ENCODE measurements at places on chromosomes 2 and 18.

DNA sequence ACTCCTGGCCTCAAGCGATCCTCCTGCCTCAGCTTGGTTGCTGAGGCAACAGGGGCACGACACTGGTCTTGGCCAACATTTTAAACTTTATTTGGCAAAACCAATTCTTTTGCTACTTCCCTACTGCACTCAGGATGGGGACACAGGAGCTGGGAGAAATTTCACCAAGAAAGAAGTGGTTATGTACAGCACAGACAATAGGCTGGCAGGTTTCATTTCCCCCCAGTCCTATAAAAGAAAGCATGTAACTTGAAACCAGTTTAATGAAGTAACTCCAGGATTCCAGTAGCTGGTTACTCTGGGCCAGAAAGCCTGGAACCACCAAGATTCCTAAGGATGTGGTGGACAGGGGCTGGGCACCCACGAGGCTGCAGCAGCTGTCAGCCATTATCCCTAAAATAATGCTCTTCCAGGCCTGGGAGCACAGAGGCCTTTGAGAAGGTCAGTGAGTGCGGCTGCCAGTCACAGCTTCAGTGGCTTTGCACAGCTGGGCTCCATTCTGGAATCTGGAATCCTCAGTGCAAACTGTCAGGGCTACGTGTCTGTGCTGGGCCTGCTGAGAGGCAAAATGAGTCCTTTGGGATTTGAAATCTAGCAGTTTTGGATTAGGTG lies 142.3 kb upstream of the ITGA6 start:
- no peak for DNase-seq

DNA sequence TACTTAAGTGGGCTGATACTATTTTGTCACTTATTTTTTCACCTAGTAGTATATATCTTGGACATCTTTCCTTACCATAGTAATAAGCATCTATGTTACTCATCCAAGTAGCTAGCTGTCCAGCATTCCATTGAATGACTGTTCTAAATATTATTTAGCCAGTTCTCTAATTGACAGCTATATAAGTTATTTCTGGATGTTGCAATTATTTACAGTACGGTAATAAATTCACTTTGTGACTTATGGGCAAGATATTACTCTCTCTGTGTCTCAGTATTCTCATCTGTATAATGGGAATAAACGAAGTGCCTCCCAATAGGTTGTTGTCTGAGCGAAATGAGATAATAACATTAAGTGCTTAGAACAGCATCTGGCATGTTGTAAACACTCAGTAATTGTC lies 46.6 kb upstream of the AGAP1 start:
- DNase-seq = no peak

DNA sequence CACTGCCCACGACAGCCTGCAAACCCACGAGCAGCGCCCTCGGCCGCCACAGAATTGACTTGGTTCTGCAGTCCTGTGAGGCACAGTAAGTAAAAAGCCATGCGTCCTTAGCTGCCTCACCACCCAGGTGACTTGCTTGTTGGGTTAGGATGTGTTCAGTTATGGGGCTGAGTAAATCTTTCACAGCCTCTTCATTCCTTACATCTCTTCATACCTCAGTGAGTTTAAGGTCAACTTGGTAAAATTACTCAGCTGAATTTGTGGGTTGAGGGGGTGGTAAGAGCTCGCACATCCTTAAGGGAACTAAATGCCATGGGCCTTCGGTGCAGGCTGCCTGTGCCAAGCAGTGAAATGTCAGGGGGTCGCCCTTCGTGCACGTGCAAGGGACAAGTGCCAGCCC lies 165.2 kb upstream of the ALKAL2 start:
- no peak for DNase-seq

- DNase-seq = no peak
Observed at GRCh38 chr18:68482815-68483214, 232.1 kb downstream of the TMX3 start.

GRCh38 chr2:235940330-235940729 lies 227.9 kb downstream of the GBX2 start:
- peak; percentile 29 for DNase-seq

DNA sequence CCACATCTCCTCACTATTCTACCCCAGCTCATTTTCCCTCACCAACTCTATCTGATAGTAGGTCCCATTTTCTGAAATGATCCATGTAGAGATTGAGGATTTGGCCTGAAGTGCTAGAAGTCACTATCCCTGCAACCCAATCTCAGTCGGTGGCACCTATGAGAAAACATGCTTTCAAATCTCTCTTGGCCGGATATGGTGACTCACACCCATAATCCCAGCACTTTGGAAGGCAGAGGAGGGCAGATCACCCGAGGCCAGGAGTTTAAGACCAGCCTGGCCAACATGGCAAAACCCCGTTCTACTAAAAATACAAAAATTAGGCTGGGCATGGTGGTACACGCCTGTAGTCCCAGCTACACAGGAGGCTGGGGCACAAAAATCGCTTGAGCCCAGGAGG lies 19.1 kb upstream of the MARCHF4 start:
- DNase-seq = no peak

- no peak for DNase-seq
Observed at GRCh38 chr18:59665057-59666006, 31.9 kb downstream of the CCBE1 start.

DNA sequence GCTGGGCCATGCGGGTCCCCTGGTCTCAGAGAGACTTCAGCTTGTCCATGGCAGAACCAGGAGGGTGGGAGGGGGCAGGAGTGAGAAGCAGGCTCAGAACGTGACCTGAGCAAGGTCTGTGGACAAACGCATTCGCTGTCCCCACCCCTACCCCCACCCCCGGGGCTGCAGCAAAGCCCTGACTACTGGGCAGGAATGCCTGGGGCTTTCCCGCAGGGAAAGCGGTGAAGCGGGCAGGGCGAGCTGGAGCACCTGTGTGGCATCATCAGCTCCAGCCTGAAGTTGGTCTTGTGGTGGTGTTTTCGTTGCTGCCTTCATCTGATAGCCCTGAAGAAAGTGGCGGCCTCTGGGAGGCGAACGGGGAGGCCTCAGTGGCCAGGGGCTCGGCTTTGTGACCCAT lies 26.1 kb upstream of the ALKAL2 start:
- DNase-seq = no peak

- DNase-seq = no peak
Observed at GRCh38 chr2:10273215-10274175, 29.2 kb upstream of the HPCAL1 start.

- DNase-seq = no peak
Observed at GRCh38 chr18:21164548-21165095, 53.0 kb upstream of the ROCK1 start.

DNA sequence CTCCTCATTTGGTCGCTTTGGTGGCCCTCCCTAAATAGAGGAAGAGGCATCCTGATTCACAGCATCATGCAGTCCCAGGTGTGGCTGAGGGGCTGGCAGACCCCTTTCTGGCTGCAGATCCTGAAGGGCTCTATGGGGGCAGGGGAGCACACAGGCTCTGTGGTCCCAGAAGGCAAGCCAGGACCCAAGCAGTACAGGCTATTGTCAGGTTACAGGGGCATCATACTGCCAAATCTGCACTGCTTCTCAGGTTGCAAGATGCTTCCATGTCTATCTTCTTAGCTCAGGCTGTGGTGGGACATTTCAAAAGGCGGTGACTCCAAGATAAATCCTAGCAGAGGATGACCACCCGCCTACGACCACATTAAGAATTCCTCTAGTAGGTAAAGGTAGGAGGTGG lies 54.3 kb downstream of the TTC32 start:
- no peak for DNase-seq

DNA sequence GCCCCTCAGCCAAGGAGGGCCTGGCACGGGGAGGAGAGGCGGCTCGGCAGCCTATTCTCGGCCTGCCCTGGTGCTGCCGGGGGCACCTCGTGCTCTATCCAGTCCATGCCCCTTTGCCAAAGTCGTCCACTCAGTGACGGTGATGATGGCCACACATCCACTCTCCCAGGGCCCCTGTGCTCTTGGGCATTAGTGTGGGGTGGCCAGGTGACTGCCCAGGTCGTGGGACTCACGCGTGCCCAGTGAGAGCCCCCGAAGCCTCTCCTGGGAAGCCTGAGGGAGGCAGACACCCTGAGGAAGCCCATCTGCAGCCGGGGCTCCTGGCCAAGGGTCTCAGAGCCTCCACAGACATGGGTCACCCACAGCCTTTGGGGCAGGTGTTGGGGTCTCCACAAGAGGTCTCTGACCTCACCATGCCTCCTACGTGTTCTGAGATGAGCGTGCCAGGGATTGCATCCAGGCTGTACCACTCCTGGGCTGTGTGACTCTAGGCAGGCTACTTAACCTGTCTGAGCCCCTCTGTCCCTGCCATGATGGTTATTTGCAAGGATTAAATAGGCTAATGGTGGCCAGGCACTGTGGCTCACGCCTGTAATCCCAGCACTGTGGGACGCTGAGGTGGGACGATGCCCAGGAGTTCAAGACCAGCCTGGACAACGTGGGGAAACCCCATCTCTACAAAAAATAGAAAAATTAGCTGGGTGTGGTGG lies 12.9 kb downstream of the RAMP1 start:
- no peak for DNase-seq

DNA sequence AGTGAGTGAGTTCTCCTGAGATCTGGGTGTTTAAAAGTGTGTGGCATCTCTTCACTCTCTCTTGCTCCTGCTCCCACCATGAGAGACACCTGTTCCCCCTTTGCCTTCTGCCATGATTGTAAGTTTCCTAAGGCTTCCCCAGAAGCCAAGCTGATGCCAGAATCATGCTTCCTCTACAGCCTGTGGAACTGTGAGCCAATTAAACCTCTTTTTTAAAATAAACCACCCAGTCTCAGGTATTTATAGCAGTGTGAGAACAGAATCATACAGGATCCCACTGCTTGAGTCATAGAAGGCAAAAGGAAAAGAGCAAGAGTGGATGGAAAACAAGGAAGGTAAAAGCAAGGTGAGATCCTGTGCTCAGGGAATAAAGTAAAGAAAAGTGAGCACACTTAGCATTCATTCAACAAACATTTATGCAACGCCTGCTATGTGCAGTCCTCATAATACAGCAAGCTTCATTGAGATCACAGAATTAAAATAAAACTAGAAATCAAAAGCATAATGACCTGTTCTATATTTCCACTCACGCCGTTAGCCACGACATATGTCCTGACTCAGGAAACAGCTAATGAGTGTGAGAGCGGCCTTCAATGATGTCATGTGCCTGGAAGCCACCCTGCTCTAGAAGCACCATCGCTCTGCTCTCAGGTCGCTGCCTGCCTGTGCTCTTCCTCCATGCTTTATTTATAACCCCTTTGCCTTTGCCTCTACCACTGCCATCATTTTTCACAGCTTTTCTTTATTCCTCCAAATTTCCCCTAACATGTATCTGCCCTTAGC lies 11.3 kb upstream of the COPS8 start:
- DNase-seq = no peak

DNA sequence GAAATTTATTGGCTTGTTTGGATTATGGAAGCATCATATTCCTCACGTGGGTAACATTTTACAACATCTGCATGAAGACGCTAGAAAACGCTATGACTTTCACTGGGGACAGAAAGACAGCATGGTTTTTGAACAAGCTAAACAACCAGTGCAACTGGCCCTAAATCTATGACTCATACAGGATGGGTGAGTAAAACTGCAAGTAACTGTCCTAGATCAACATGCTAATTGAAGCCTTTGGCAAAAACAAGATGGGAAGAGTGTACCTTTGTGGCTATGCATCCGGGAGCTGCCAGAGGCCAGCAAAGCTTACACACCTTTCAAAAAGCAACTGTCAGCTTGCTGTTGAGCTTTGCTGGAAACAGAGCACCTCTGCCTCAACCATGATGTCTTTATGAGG lies 1096.0 kb upstream of the DDX18 start:
- no peak for DNase-seq

GRCh38 chr2:221360312-221360711 lies 211.8 kb downstream of the EPHA4 start:
- DNase-seq = no peak

DNA sequence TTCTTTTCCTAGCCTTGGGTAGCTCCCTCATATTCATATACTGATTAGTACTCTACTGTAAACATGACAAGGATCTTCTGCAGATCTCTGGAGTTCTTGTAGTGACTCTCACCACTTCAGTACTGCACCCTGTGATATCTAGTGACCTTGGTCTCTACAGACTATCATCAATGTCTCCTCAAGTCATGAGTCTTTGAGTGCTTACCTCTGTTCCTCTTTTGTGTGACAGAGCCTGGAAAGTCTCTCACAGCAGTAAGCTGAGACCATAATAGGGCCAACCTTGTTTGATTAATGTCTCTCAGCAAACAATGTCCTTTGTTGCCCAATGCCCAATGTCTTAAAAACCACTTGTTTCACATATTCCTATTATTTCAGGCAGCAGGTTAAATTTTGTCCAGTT lies 34.2 kb upstream of the BAZ2B start:
- DNase-seq = no peak

DNA sequence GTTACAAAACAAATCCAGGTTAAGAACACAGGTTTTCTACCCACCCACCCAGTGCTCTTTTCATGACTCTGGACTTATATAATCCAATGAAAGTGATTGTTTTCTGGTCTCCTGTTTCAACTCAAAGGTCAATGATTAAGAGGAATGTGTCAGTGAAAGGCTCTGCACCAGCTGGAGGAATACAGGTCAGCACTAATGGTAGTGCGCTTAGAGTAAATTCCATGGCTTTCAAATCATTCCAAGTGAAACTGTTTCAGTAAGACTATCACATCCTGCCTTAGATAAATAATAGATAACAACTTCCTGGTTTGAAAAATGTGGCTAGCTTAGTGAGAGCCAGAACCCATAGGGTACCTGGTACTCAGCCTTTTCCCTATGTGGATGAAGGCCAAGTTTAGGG lies 47.8 kb downstream of the SLC9A4 start:
- no peak for DNase-seq

- DNase-seq = no peak
Observed at GRCh38 chr18:60024857-60025256, 125.1 kb downstream of the PMAIP1 start.

DNA sequence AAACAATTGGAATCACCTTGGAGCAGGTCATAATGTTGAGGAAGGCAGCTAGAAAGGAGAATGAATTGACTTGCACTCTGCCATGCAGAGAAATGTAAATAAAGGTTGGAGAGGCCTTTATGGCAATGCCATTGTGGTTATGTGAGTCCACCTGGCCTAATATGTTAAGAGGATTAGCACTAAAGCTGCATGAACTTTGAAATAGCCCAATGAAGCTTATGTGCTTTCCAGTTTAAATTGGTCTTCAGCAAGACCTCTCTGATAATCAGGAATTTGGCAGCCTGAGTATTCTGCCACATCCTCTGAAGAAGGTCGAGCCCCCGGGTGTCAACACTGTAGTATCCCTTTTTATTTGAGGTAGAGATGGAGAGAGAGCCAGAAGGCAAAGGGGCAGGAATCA lies 464.9 kb downstream of the CDH2 start:
- DNase-seq = no peak

- no peak for DNase-seq
Observed at GRCh38 chr18:70554854-70555445, 266.1 kb downstream of the SOCS6 start.

DNA sequence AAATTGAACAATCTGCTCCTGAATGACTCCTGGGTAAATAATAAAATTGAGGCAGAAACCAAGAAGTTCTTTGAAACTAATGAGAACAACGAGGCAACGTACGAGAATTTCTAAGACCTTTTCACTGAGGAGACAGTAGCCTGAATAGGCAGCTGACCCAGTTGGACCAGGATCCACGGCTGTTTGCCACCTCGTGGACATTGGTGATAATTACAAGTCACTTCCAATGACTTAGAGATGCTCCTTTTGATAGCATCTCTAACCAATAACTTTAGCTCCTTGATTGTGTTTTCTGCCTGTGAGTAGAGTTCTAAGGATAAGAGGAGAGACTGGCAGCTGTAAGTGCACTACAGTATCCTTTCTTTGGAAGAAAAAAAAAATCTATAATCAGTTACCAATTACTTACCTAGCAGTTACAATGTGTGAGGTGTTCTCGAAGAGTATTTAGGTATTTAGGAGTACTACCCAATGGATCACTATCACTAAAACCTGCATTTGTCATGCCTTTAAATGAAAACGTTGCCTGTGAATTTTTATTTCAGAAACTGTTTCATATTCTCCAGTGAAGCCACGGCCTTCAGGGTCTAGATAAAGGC lies 31.3 kb upstream of the CNTNAP5 start:
- no peak for DNase-seq

Data from RWPE2 (cell line).